Activated T-cell treated with anti-CD3 and anti-CD28 coated beads, Interleukin-2, amount 50 U/mL, for 72 hours (primary cell): ENCODE measurements at places on chromosomes 5 and 9. TPM values are rescaled to one million over a fixed set of nuclear protein-coding genes. Genes with fewer than 3 reads are reported as not detected.
A peak's percentile ranks its signal among the peaks of the same experiment; 100 is the strongest.

DNA sequence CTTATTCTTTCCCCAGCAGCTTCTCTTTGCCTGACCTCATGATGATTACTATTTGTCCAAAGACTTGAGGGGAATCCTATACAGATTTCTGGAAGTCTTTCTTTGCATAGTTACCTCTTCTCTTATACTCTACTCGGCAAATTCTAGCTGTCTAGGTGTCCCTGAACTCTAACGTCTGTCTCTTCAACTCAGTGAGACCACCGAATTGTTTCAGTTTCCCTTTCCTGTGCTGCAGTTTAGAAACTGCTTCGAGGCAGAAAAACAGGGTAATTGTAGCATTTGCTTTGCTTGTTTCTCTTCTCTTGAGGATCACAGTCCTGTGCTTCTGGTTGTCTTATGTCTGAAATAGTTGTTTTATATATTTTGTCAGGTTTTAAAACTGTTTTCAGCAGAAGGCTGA is 14.8 kb downstream of the LVRN start:
- DNase-seq: no peak
- no peaks in the 10 kb centered on the region for H3K36me3 ChIP-seq
- peaks cover 26% of the 10 kb centered on the region for H3K27me3 ChIP-seq
- H3K4me3 ChIP-seq: peak overlapping the region; percentile 20

ORM2 gene
- total RNA-seq: not detected

IL13 gene
- total RNA-seq: 16.3 TPM

GRCh38 chr9:71552480-71552879 is 215.8 kb downstream of the CEMIP2 start:
- peaks cover 30% of the 10 kb centered on the region for H3K27me3 ChIP-seq
- no peaks in the 10 kb centered on the region for H3K4me1 ChIP-seq
- H3K27ac ChIP-seq: no peak overlapping the region
- H3K36me3 ChIP-seq: no peaks in the 10 kb centered on the region

DNA sequence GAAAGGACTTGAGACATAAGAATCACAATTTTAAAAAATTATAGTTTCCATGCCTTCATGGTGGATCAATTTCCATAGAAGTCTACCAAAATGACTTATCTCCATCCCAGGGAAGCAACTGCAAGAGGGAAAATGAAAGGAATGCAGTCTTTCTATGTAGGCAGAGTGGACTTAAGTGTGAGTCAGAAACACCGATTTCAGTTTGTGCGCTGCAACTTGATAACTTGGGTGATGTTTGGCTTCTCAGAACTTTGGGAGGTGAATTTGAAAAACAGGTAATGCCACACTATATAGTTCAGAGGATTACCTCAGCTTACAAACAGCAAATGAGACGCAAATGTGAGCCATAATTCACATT is 708 bp upstream of the CSNK1G3 start:
- peaks cover 49% of the 10 kb centered on the region for H3K4me1 ChIP-seq
- no peak for DNase-seq
- peaks cover 9% of the 10 kb centered on the region for H3K27me3 ChIP-seq
- H3K27ac ChIP-seq: peak overlapping the region; percentile 92

GRCh38 chr5:169653091-169653490 is 16.0 kb downstream of the DOCK2 start:
- peaks cover 94% of the 10 kb centered on the region for H3K4me1 ChIP-seq
- peak overlapping the region; percentile 31 for H3K27ac ChIP-seq
- no peak overlapping the region for H3K4me3 ChIP-seq
- H3K27me3 ChIP-seq: no peaks in the 10 kb centered on the region
- peaks cover 11% of the 10 kb centered on the region for H3K36me3 ChIP-seq

- H3K4me1 ChIP-seq: no peaks in the 10 kb centered on the region
- H3K27me3 ChIP-seq: peaks cover 3% of the 10 kb centered on the region
- no peak overlapping the region for H3K27ac ChIP-seq
- no peak for DNase-seq
Measured at GRCh38 chr5:174221946-174222345, 176.4 kb downstream of the NSG2 start.

DNA sequence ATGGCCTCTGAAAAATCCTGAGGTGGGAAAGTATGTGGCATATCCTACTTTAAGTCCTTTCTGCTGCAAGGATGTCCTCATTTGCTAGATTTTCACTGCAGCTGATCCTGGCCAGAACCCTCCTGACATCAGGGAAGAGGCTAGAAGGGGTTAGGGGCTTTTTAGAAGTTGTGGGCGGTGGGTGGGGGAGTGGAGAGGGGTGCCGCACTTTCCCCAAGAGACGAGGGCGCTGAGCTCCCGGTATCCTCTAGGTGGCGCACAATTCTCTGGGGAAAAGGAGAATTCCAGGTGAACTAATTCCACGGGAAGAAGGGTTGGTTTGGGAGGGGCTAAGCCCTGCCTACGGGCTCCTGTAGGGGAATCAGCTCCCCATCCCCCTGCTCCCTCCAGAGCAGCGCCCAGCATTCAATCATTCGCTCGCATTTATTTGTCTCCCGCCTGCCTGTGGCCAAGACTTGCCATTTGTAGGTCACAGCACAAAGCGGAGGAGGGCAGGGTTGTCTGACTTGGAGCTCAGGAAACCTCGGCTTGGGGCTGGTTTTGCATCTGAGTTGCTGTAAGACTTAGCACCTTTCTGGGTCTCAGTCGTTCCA is 42.9 kb upstream of the HAND1 start:
- H3K36me3 ChIP-seq: no peaks in the 10 kb centered on the region
- H3K27me3 ChIP-seq: peaks cover 53% of the 10 kb centered on the region
- no peak overlapping the region for H3K4me3 ChIP-seq
- no peaks in the 10 kb centered on the region for H3K4me1 ChIP-seq

- no peaks in the 10 kb centered on the region for H3K27me3 ChIP-seq
- peak overlapping the region; percentile 64 for H3K4me3 ChIP-seq
- H3K27ac ChIP-seq: peak overlapping the region; percentile 34
- peak; percentile 29 for DNase-seq
- peaks cover 15% of the 10 kb centered on the region for H3K36me3 ChIP-seq
Measured at GRCh38 chr9:109101810-109102209, 17.9 kb downstream of the TMEM245 start.

DNA sequence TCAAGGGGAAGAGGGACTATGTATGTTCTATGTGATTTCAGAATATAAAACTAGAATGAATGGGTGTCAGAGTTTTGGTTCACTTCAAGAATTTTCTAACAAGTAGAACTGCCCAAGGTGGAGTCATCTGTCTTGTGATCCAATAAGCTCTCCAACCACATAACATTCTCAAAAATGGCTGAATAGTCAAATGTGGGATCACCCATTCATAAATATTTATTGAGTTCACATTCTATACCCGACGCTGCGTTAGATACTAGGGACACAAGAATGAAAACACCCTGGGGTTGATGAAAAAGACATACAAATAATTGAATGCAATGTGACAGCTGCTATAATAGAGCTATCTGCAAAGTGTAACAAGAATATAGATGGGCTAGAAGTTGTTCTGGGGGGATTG is 35.3 kb upstream of the TRAF1 start:
- H3K27me3 ChIP-seq: no peaks in the 10 kb centered on the region
- no peak for DNase-seq
- no peaks in the 10 kb centered on the region for H3K4me1 ChIP-seq
- H3K27ac ChIP-seq: no peak overlapping the region
- H3K4me3 ChIP-seq: no peak overlapping the region

CARD9 gene
- total RNA-seq: 1.2 TPM

DNA sequence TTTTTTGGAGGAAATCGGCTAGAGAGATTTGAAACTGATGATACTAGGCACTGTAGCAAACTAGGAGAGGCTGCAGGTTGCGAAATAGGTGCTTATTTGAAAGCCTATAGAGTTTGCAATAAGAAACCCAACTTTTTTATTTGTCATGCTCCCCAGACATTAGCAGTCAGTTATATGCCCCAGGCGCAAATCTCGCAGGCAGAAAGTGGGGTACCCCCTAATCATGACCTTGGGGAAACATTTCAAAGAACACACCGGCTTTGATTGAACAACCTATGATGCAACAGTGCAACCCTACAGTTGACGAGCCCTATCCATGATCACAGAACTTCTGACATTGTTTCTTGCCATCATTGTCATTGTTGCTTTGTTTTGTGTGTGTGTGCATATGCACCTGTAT is 510.5 kb downstream of the RAB3C start:
- H3K4me3 ChIP-seq: no peak overlapping the region
- no peak overlapping the region for H3K27ac ChIP-seq
- no peak for DNase-seq
- peaks cover 6% of the 10 kb centered on the region for H3K27me3 ChIP-seq
- peaks cover 9% of the 10 kb centered on the region for H3K36me3 ChIP-seq
